Stimulated activated CD8-positive, alpha-beta memory T cell treated with anti-CD3 and anti-CD28 coated beads, Interleukin-12 subunit alpha, Interleukin-12 subunit beta, amount 100 ng/mL, for 4 hours (primary cell): ENCODE measurements at places on chromosomes 2 and 18.

- no peak for DNase-seq
Observed at GRCh38 chr2:69139778-69140670, 127.0 kb downstream of the ANTXR1 start.

GRCh38 chr2:239393941-239394340 is 6.9 kb downstream of the HDAC4 start:
- DNase-seq = no peak

GRCh38 chr18:3086871-3087270 is 73.9 kb upstream of the LPIN2 start:
- no peak for DNase-seq

DNA sequence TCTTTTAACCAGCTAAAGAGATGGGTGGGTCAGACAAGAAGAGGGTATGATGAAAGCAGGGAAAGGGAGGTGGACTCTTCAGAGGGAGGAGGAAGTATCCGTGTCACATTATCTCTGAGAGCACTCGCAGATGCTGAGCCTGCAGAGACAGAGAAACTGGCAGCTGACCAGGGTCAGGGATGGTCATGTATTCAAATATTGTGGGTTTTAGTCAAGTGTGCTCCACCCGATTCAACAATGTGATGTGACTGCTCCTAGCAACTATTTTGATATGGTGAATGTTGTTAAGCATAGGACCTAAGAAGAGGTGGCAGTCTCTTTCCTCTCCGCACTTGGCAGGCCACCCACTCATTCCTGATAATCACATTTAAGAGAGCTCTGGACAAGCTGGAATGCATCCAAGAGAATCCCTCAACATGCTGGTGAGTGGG is 1.3 kb upstream of the CLIP4 start:
- no peak for DNase-seq

DNA sequence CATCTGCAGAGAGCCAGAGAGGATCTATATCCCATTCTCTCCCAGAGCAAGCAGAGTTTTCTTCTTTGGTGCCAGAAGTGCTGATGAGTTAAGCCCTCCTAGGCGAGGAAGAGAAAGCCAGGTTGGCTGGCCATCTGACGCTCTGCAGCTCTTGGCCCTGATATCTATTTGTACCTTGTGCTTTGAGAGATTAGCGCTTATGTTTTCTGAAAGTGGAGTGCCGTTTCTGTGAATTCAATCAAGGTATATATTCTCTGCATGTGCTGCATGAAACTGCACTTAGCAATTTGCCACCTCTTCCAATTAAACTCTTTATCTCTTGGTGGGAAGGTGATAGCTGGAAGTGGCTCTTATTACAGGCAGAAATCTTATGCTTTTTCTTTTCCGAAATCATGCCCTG is 177.5 kb downstream of the LPIN1 start:
- DNase-seq = no peak
